Fibroblast of upper back skin (primary cell): ENCODE measurements at places on chromosomes 2 and 18.

- DNase-seq, result no peak
These were observed 109.6 kb upstream of the FSIP2 start for GRCh38 chr2:185628985-185629384.

- no peak for DNase-seq
These were observed 204 bp downstream of the FAM110C start for GRCh38 chr2:46131-46470.

DNA sequence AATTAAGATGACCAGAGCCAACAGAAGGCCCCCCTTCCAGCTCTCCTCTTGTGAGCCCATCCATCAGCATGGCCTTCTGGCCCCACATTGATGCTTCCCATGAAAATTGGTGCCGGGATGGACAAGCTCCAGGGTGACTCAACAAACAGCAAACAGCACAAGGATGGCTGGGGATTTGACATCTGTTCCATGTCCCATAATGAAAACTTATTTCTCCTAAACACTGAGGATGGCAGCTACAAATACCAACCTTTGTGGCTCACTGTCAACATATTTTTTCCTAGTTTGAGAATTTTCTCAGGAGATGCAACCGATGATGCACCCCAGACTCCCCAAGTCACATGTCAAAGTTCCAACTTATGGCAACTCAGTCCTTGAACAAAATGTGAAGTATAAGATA, 169.6 kb upstream of the SIX2 start:
- DNase-seq, result peak; percentile 32

GRCh38 chr2:126219081-126219480, 436.9 kb upstream of the GYPC start:
- no peak for DNase-seq

- DNase-seq, result peak; percentile 86
These were observed 51.1 kb downstream of the POLR1A start for GRCh38 chr2:86054535-86055082.

DNA sequence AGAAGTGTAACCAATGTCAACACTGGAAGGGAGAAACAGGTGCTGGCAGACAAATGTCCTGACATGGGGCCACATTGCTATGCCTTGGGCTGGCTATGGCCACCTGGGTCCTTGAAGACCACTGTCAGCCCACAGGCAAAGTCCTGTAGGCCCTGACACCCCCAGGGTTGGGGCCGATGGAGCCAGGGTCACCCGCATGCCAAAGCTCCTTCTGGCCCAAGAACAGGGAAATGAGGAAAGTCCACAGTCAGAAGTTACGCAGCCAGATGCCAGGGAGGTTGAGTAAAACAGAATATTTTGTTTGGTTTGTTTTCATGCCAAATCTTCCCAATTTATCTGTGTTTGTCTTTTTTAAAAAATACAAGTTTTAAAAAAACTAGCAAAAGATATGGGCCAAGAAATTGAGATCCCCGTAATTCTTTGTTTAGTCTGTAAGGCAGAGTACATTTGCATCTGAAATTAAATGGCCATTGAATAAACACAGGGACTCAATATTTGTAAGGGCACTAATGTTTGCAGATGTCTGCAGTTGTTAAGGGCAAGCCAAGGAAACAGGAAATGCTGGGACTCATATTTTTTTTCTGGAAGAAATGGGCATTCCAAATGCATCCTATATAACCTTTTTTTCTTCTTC, 186.4 kb downstream of the FAM210A start:
- no peak for DNase-seq

DNA sequence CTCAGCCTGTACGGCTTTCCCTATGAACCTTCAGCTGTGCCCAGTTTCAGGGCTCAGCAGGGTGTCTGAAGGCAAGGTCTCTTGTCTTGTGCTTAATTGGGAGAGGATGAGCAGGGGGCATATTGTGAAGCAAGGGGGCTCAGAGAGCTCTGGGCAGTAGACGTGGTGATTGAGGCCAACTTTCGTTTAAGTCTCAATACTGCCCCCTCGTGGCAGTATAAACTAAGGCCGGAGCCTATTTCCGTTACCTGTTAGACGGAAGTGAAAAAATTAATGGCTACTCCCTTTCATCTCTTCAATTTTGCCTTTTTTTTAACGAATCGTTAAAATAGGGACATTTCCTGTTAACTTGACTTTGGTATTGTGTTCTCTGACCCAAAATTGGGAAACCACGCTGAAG, 193.4 kb downstream of the TDRD15 start:
- peak; percentile 18 for DNase-seq

- peak; percentile 21 for DNase-seq
These were observed 181.9 kb upstream of the DLGAP1 start for GRCh38 chr18:4636967-4637366.

GRCh38 chr18:63544017-63544416, 1.8 kb downstream of the SERPINB12 start:
- DNase-seq, result no peak

- no peak for DNase-seq
These were observed 2.5 kb upstream of the HS6ST1 start for GRCh38 chr2:128320906-128321771.

- DNase-seq, result peak; percentile 5
These were observed 35.7 kb upstream of the GPR155 start for GRCh38 chr2:174522553-174522952.

- DNase-seq, result peak; percentile 68
These were observed 46.4 kb upstream of the SELENOI start for GRCh38 chr2:26299471-26300101.

- no peak for DNase-seq
These were observed 694.1 kb downstream of the ARHGAP15 start for GRCh38 chr2:143823296-143823695.

DNA sequence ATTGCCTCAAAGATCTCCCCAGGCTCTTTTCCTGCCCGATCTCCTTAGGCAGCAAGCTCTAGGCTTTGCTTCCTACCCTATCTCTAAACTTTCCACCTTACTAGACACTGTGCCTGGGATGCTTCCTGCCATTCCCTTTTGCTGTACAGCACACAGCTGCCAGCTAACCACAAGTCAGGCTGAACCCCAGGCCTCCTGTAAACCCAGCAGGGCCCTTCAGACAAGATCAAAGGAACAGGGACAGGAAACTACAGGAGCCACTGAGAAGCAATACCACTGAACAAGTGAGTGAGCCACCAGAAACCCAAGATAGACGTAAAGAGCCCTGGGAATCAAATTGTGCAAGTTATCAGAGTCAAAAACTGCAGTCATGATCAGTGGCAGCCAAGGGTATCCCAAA, 180.7 kb downstream of the SUCLG1 start:
- no peak for DNase-seq

GRCh38 chr2:161990741-161991140, 83.3 kb downstream of the DPP4 start:
- DNase-seq, result peak; percentile 91

- DNase-seq, result no peak
These were observed 3.8 kb upstream of the RPE start for GRCh38 chr2:209998596-209998995.

DNA sequence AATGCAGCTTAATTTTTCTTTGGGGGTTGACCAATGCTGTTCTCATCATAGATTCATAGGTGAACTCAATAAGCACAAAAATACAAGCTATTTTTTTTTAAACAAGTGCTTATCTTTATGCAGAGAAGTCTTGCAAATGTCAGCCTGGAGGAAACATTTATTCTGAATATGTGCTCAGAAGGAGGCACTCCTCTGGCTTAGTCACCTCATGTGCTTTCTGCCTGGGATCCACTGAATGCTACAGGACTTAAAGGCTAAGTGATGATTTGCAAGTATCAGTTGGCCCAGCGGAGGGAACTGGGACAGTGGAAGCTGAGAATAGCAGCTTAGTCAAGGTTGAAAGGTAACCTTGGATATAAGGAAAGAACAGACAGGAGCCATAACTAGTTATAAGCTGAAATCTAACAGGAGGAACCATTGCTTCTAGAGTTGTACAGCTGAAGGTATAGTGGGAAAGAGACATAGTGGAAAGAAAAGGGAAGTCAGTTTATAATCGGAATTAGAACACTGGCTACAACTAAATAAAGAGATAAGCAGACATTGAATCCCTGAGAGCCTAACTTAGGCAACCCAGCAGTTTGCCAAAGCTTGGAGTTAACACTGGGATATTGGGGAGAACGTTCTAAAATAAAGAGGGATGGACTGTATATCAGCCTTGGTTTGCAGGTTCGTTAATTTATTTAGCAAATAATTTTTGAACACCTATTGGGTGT, 488.7 kb downstream of the SUCLG1 start:
- DNase-seq, result no peak

- no peak for DNase-seq
These were observed 4.6 kb upstream of the ADRA2B start for GRCh38 chr2:96120991-96121390.

- DNase-seq, result no peak
These were observed 44.0 kb downstream of the TCF4 start for GRCh38 chr18:55544014-55544413.

GRCh38 chr2:44786045-44786816, 155.3 kb upstream of the SIX3 start:
- no peak for DNase-seq

DNA sequence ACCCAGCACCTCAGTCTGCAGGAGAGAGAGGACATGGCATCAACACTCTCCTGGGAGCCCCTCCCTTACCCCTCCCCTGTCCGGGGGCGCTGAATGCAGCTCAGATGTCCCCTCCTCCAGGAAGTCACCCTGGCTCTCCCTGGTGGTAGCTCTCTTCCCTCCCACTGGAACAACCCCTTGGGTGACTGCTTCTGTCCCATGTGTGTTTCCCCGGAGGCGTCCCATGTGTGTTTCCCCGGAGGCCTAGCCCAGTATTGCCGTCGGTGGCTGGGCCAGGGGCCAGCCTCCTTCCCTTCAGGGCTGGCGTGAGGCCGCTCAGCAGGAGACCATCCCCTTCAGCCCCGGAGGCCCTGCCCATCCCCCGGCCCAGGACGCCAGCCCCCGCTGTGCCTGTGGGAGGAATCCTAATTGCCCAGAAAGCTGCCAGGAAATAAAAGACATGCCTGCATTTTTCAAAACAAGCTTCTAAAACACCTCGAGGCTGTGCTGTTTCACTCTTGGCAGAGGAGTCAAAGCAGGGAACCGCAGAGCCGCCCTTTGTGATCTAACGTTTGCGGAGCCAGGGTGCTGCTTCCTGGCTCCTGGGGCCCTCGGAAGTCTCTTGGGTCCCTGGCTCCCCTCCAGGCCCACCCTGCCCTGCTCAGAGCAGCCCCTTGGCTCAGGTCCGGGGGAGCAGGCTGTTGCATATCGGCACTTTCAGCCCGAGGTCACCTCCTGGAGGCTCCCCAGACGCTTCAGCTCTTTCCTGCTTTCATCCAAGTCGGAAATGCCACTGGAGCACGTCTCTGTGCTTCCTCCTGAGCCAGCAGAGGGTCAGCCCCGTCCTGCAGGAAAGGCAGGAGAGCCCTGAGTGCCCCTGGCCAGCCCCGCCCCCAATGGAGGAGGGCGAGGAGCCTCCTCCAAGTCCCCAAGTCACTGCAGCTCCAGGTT, 11.4 kb downstream of the SNED1 start:
- DNase-seq, result peak; percentile 84

GRCh38 chr2:216385478-216385877, 13.2 kb upstream of the MARCHF4 start:
- DNase-seq, result no peak

- no peak for DNase-seq
These were observed 68.5 kb downstream of the EPB41L3 start for GRCh38 chr18:5475267-5475666.

GRCh38 chr2:172978063-172978383, 97.6 kb upstream of the MAP3K20 start:
- no peak for DNase-seq

DNA sequence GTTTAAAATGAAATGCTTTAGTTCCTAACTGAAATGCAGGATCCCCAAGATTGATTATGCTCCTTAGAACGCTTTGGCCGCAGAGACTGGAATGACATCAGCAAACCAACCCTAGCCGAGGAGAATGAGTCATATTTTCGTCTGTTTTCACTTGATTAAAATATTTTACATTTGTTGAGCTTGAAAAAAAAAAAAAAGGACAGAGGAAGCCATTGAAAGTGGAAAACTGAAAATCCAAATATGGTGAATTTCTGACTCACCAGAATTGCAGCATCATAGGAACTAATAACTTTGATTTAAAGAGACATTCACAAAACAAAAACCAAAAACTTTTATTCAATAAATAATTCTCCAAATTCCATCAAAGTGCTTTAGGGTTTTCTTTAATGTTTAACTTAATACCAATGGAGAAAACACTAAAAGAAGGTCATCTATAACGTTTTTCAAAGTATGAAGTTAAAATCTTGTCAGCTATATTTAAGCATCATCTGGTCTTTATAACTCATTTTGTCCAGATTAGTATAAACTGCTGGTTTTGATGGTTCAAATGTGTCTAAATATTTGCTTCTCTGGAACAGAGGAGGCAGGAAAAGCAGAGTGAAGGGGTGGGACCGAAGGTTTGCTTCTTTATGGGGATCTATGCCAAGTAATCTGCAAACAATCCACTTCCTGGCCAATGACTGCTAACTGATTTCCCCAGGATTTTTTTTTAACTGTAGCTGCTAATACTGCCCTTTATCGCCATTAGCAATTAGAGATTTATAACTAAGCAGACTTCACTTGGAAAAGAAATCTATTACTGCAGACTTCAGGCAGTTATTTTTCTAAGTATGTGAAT, 30.9 kb upstream of the COL5A2 start:
- DNase-seq, result peak; percentile 98

DNA sequence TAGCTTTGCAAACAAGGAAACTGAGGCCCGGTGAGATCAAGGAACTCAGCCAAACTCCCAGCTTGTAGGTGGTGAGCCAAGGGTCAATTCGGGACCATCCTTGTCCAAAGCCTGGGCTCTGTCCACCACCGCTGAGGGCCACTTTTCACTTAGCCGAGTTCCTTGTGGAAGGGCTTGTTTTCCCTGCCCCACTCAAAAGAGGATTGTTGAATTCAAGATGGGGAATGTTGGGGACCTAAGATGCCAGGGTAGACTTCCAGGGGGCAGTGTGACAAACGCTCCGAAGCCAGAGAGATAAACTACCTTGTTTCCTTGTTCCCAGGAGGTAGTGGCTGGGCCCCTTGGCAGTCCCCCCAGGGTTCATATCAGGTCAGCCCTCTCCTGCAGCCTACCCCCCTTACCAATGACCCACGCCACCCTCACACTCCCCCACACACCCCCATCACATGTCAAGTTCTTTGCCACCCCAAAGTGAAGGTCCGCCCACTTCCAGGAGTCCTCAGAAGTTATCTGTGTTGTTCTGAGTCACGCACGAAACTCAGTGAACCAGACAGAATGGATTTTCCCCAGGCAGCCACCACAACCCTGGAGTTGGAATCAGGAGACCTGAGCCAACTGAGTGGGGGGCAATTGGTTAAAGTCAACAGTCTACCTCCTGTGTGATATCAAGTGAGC, 10.3 kb upstream of the ATOH8 start:
- peak; percentile 60 for DNase-seq

DNA sequence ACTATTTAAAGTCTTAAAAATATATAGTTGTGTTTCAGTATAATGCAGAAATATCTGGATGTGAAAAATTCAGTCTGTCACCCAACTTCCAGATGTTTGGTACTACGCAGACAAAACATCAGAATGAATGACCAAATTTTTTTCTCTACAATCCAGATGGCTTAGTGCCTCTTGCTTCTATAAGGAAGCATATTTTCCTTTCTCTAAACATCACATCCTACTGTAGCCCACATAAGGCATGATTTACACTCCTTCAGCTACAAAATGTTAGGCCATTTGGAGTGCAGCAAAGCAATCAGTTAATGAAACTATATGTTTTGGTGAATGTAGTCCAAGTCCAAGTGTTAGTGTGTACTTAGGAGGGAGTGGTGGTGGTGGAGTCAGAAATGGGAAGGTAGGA, 162.9 kb upstream of the SIX2 start:
- no peak for DNase-seq

GRCh38 chr2:172924097-172924660, 151.5 kb upstream of the MAP3K20 start:
- DNase-seq, result no peak

GRCh38 chr2:99810225-99810624, 320.4 kb upstream of the REV1 start:
- no peak for DNase-seq

- DNase-seq, result no peak
These were observed 158.8 kb downstream of the SH3RF3 start for GRCh38 chr2:109287838-109288237.
